ENCODE measurements at places on chromosomes 7 and 10. TPM values are rescaled to one million over a fixed set of nuclear protein-coding genes. Genes with fewer than 3 reads are reported as not detected.

GRCh38 chr10:60728056-60728455, 50.2 kb upstream of the CDK1 start:
- H3K27ac ChIP-seq, result no peak overlapping the region
- peaks cover 6% of the 10 kb centered on the region for H3K27me3 ChIP-seq
- H3K36me3 ChIP-seq, result no peaks in the 10 kb centered on the region
- H3K4me3 ChIP-seq, result no peak overlapping the region
- no peak for DNase-seq

GRCh38 chr7:69399401-69399800, 198.9 kb upstream of the AUTS2 start:
- no peak overlapping the region for H3K4me3 ChIP-seq
- H3K27ac ChIP-seq, result no peak overlapping the region
- no peak for DNase-seq
- H3K36me3 ChIP-seq, result no peaks in the 10 kb centered on the region
- H3K4me1 ChIP-seq, result no peaks in the 10 kb centered on the region
- no peaks in the 10 kb centered on the region for H3K27me3 ChIP-seq

Gene CLCN1
- 0.35 TPM for total RNA-seq

GRCh38 chr7:20834656-20835055, 48.0 kb upstream of the SP8 start:
- H3K27me3 ChIP-seq, result no peaks in the 10 kb centered on the region
- no peak overlapping the region for H3K27ac ChIP-seq

DNA sequence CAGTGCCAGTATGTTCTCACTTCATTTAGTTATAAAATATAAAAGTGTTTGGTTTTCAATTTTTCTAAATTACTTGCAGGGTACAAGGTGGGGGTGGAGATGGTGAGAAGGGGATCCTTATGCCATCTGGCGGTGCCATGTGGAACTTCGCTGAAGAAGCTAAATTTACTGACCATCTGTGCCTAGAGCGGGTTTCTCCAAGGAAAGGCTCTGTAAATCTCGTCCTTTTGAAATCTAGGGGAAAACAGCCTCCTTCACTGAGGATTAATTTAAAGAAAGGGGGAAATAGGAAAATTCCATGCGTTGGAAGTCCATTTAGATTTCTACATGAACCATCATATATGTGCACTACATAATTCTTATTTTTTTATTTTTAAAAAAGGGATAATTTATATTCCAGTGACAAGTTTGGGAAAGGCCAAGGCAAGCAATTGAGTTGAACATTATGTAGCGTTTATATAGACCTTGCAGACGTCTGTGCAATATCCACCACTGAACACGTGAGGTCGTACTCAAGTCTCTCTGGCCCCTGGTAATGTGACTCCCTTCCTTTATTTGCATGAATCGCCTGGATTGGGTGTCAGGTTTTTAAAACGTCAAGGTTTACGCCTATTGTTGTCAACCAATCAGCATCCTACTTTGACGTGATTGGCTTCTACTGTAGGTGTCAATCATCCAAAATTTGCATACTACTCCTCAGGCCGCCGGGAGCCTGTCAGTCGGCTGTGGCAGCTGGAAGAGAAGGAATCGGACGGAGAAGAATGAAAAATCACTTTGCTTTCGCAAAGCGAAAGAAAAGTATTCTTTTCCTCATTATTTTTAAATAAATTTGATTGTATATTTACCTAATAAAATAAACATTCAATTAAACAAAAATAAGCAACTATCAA, 297.1 kb upstream of the NFE2L3 start:
- peak; percentile 100 for DNase-seq
- H3K36me3 ChIP-seq, result no peaks in the 10 kb centered on the region
- H3K4me3 ChIP-seq, result peak overlapping the region; percentile 54
- H3K27ac ChIP-seq, result no peak overlapping the region
- H3K4me1 ChIP-seq, result peaks cover 10% of the 10 kb centered on the region

DNA sequence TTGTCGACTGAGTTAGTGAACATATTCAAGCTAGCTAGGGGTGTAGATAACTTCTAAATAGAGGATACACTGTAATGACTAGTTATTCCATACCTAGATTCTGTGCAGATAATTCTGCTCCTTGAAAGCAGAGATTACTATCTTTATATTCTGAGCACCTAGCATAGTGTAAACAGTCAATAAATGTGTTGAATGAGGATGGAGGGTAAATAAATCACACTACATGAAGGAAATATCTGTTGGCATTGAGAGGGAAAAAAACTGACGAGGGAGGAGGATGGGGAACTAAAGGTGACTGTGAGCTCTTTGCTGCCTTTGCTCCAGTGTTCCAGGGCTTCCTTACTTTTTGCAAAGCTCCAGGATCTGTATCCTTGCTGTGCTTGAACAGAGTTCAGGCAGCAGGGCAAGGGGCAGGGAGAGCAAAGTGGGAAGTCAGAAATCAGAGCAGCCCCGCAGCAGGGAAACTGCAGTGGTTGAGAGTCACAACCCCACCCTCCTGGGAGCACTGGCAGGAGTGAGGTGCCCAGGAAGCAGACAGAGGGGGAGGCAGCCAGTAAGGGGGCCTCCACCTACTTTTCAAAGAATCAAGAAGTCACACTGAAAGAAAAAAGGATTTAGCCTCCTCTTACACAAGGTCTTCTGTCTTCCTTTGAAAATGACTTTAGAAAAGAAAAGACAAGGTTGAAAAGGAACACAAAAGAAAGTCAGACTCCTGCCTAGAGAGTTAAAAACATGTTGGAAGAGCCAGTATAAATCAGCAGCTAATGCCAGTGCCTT, 71.8 kb upstream of the LRRN3 start:
- DNase-seq, result no peak
- no peaks in the 10 kb centered on the region for H3K36me3 ChIP-seq
- H3K4me1 ChIP-seq, result peaks cover 2% of the 10 kb centered on the region

Gene CCL24
- total RNA-seq, result not detected

DNA sequence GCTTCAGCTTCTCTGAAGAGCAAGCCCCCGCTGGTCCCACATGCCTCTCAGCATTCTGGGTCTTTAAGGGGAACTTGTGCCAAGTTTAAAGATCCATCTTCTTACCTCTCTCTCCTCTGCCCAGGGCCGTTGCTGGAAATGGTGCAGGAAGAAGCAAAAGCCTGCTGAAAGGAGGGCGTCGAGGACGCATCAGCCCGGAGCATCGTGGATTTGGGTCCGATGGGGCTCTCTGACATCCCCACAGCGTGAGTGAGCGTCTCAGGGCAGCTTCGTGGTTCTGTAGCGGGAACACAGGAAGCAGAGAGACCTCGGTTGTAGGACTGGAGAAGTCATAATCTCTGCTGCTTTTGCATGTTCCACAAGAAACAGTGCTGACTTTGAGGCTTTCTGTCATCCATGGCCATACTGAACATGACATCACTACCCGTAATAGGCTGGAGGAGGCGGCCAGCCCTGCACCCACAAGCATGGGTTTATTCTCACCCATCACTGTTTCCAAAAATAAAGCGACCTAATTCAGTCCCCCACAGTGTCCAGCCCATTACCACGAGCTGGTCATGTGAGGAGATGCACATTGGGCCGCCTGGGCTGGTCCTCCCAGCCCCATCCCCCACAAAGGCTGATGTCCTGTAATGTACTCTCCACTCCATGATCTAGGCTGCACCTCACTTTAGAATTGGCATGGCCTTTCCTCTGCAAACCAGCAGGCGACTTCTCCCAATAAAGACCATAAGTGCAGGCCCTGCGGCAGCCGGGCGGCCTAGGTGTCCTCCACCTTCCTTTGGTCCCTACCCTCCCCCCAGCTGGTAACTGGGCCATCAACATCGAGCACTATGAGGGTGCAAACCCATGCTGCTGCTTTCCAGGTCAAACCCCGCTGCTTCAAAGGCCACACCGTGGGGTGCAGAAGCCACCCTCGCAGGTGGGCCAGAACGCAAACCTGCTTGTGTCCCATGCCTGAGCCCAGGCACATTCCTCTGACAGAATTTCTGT, 276.9 kb downstream of the TNS3 start:
- H3K4me1 ChIP-seq, result no peaks in the 10 kb centered on the region
- no peak overlapping the region for H3K4me3 ChIP-seq
- H3K36me3 ChIP-seq, result peaks cover 50% of the 10 kb centered on the region
- no peaks in the 10 kb centered on the region for H3K27me3 ChIP-seq
- no peak overlapping the region for H3K27ac ChIP-seq
- no peak for DNase-seq

- H3K4me3 ChIP-seq, result no peak overlapping the region
- no peaks in the 10 kb centered on the region for H3K36me3 ChIP-seq
- no peak overlapping the region for H3K27ac ChIP-seq
- no peak for DNase-seq
- H3K27me3 ChIP-seq, result no peaks in the 10 kb centered on the region
- no peaks in the 10 kb centered on the region for H3K4me1 ChIP-seq
Observed at GRCh38 chr10:97506199-97506991, 7.7 kb downstream of the UBTD1 start.

Gene TMEM229A
- not detected for total RNA-seq

- H3K27me3 ChIP-seq, result no peaks in the 10 kb centered on the region
- no peak overlapping the region for H3K27ac ChIP-seq
- no peak for DNase-seq
- H3K36me3 ChIP-seq, result no peaks in the 10 kb centered on the region
- no peak overlapping the region for H3K4me3 ChIP-seq
- H3K4me1 ChIP-seq, result no peaks in the 10 kb centered on the region
Observed at GRCh38 chr10:7311218-7311849, 99.5 kb downstream of the SFMBT2 start.

GRCh38 chr10:119479532-119479931, 63.0 kb downstream of the RGS10 start:
- H3K4me1 ChIP-seq, result no peaks in the 10 kb centered on the region
- H3K36me3 ChIP-seq, result no peaks in the 10 kb centered on the region
- no peak overlapping the region for H3K4me3 ChIP-seq
- no peak overlapping the region for H3K27ac ChIP-seq
- H3K27me3 ChIP-seq, result no peaks in the 10 kb centered on the region

Gene FAM25G
- not detected for total RNA-seq

Measured in kidney (tissue), 22 donors.